CD4-positive, alpha-beta T cell treated with Interferon alpha-2 for 1 hour (primary cell): ENCODE measurements at places on chromosomes 7 and 10.

DNA sequence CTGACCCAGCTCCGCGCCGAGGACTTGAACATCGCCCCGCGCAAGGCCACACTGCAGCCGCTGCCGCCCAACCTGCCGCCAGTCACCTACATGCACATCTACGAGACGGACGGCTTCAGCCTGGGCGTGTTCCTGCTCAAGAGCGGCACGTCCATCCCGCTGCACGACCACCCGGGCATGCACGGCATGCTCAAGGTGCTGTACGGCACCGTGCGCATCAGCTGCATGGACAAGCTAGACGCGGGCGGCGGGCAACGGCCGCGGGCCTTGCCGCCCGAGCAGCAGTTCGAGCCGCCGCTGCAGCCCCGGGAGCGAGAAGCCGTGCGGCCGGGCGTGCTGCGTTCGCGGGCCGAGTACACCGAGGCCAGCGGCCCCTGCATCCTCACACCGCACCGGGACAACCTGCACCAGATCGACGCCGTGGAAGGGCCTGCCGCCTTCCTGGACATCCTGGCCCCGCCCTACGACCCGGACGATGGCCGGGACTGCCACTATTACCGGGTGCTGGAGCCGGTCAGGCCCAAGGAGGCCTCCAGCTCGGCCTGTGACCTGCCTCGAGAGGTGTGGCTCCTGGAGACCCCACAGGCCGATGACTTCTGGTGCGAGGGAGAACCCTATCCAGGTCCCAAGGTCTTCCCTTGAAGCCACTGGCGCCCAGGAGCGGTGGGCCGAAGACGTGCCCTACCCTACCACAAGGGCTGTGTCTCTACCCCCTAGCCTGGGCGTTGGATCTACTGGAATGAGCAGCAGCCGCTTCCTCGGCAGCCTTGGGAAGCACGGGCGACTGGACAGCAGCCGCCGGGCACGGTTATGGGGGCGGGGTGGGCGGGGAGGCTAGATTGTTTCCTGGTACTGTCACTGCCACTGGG, 945 bp downstream of the ADO start:
- no peak for DNase-seq

- no peak for DNase-seq
Measured at GRCh38 chr10:119245272-119245671, 37.9 kb downstream of the GRK5 start.

- no peak for DNase-seq
Measured at GRCh38 chr10:28881171-28881882, 204.0 kb downstream of the BAMBI start.

- DNase-seq = no peak
Measured at GRCh38 chr10:18527687-18528086, 123.7 kb downstream of the NSUN6 start.

DNA sequence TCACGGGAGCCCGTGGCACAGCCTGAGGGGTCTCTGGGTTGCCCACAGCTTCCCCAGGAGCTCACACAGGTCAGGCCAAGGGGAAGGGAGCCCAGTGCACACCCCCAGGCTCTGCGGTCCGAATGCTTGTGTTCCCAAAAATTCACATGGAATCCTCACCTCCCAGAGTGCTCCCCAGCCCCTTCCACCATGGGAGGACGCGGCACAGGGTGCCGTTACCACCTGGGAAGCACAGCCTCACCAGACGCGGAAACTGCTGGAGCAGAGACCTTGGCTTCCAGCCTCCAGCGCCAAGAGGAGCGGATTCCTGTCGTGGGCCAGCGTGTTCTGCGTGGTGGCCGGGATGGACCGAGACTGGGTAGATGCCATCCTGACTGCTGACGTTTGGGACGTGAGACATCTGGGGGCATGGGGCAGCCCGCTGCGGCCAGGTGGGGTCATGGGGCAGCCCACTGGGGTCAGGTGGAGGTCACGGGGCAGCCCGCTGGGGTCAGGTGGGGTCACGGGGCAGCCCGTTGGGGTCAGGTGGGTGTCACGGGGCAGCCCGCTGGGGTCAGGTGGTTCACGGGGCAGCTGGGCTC, 149.4 kb downstream of the WDR37 start:
- no peak for DNase-seq

GRCh38 chr10:75406462-75407223, 5.1 kb upstream of the ZNF503 start:
- no peak for DNase-seq

- DNase-seq = no peak
Measured at GRCh38 chr10:57785546-57785945, 482.1 kb downstream of the IPMK start.

DNA sequence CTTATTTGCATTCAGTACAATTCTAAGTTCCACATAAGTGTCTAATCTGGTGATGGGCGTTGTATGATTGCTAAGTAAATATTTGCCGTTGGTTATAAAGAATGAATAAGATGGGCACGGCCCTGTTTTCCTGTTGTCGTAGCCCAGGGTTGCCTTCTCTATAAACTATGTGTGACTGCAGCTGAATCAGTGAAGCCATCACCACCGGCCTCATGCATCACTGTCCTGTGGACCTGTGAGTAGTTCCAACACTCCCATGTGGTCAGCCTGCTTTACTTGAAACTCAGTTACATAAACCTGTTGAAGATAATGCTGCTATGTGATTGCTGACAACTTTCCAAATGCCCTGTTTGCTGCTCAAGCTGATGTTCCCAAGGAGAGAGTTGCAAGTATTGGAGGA, 21.6 kb upstream of the KLF6 start:
- no peak for DNase-seq

DNA sequence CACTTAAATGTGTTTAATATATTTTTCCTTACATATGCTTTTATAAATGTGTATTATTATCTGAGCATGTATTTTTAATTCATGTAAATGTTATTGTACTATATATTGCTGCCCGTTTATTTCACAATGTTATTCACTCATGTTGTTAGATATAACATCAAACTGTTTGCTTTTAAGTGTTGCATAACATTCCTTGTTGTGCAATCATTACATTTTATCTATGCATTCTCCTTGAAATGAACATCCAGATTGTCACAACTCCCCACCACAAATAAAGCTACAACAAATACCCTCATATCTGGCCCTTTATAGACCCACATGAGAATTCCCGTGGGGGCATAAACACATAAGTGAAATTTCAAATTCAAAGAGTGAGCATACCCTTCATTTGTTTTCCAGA, 264.2 kb downstream of the HPSE2 start:
- no peak for DNase-seq

DNA sequence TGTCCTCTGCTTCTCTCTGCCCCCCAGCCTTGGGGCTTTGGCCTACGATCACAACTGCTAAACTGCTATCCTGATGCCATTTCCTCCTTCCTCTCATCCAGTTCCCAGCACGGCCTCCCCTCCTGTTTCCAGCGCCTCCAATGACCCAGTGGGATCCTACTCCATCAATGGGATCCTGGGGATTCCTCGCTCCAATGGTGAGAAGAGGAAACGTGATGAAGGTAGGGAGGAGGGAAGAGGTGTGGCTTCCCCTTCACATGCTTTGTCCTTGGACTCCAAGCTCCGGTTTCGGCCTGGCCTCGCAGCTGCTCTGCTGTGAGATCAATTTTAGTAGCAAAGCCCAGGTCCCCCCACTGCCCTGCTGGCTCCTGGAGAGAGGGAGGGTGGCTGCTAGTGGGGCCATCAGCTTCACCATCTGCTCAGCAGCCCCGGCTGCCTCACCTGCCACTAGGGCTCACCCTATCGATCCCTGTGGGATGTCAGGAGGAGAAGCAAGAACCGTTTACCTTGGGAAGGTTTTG, 35.8 kb downstream of the PAX2 start:
- no peak for DNase-seq

GRCh38 chr10:109978481-109978880, 29.3 kb upstream of the ADD3 start:
- peak; percentile 73 for DNase-seq

DNA sequence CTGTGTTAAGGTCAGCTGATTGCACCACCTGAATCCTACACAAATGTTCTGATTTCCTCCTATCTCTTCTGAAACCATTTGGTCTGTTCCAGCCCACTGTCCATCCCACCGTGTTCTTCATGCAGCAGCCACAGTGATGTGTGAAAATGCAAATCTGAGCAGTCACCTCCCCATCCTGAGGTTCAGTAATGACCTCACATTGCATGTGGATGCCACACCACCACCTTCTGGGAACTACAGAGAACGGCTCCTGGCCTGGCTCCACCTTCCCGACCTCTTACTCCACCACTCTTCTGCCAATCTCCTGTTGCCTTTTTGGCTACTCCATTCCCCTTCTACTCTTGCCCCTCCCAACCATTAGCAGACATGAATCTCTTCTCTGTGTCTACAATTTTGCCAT, 244.4 kb downstream of the TNS3 start:
- no peak for DNase-seq

GRCh38 chr7:47604496-47604890, 22.6 kb upstream of the TNS3 start:
- no peak for DNase-seq

DNA sequence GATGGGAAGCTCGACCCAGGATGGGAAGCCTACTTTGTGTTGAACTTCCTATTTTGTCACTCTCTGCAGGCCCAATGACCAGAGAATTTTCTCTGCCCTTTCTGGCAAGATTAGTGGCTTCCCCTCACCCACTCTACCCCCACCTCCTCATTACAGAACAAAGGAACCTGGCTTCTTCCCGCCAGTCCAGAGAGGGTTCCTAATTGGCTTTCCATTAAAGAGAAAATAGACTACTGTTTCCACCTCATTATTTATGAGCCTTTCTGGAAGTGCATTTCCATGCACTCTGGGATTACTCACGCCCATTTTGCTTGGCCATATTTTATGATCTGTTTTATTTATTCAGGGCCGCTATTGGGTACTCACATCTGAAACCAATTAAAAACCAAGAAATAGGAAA, 94.9 kb upstream of the TCF7L2 start:
- DNase-seq = no peak

DNA sequence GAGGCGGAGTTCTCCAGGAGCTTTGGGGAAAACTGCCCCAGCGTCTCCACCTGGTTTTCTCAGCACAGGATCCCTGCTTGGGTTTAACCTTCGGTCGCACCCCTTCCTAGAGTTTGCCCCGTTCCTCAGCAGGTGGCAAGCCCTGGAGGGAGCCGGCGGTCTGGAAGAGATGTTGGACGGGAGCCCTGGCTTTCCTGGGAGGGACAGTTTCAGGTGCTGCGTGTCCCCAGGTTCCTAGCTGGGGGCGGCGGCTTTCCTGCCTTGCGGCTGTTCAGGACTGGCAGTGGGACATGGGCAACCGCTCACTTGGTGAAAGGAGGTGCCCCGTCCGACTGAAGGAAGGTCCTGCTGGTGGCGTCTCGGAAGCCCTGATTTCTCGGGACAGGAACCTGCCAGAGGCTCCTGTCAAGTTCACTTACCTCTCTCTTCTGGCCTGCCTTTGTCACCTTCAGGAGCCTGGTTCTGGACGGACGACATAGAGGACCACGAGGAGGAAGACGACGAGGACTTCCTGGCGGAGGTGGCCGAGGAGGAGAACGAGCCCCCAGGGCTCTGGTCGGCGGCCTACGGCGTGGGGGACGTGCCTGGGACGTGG, 14.8 kb downstream of the ZNF316 start:
- DNase-seq = no peak
